Karpas-422 (cell line): ENCODE measurements at places on chromosomes 6 and 20. TPM values are rescaled to one million over a fixed set of nuclear protein-coding genes. Genes with fewer than 3 reads are reported as not detected.

EMILIN3 gene
- total RNA-seq: not detected in 2 replicates

CNKSR3 gene
- total RNA-seq: under 0.01 TPM in 1 of 2 replicates, not detected in the other

FOXP4 gene
- 3.6 and 5.0 TPM in 2 replicates for total RNA-seq

DNA sequence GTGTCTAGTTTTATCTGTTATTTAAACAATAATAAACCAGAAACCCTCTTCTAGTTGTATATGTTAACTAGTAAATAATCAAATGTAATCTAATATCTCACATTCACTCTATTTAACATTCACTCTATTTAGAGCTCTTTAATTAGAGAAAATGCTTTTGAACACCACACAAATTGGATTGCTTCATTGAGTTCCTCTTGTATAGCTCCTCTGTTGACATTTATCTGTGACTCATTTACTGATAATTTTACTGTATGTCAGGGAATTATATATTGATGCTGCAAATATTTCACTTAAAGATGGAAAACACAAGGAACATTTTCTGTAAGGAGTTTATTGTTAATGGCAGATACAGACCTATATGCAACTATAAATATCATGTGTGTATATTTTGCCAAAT is 594.6 kb downstream of the COL12A1 start:
- no peaks in the 10 kb centered on the region for H3K36me3 ChIP-seq
- H3K4me1 ChIP-seq: no peaks in the 10 kb centered on the region
- H3K4me3 ChIP-seq: no peak overlapping the region
- H3K27ac ChIP-seq: no peak overlapping the region

HM13 gene
- total RNA-seq: 54.4 and 69.6 TPM in 2 replicates
